ENCODE measurements at places on chromosomes 7 and 10.

GRCh38 chr7:51369746-51370145 lies 53.1 kb upstream of the COBL start:
- DNase-seq, result no peak

DNA sequence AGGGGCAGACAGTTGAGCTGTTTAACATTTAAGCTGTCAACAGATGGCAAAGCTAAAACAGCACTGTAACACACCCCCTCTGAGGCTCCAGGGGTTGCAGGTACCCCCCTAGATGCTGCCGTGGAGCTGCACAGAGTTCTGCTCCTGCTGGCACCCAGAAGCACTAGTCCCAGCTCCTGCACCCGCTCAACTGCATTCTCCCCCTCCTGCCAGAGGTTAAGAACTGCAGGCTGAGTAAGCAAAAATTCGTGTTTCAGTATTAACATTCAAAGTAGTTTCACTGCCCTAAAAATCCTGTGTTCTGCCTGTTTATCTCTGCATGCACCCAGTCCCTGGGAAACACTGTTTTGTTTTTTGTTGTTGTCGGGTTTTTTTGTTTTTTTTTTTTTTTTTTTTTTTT lies 790.8 kb upstream of the KCND2 start:
- no peak for DNase-seq

DNA sequence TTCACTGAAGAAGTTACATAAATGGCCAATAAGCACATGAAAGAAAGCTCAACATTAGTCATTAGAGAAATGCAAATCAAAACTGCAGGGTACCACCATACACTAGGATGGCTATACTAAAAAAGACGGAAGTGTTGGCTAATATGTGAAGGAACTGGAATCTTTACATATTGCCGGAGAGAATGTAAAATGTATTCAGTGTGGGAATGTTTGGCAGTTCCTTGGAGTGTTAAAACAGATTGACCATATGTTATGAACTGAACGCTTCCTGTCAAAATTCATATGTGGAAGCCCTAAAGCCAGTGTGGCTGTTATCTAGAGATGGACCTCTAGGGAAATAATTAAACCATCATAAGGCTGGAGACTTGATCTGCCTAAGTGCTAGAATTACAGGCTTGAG lies 33.1 kb downstream of the SUV39H2 start:
- DNase-seq, result no peak

GRCh38 chr10:97072851-97073665 lies 112.7 kb downstream of the SLIT1 start:
- peak; percentile 81 for DNase-seq

- DNase-seq, result no peak
These were observed 72.5 kb downstream of the EVX1 start for GRCh38 chr7:27315066-27315465.

DNA sequence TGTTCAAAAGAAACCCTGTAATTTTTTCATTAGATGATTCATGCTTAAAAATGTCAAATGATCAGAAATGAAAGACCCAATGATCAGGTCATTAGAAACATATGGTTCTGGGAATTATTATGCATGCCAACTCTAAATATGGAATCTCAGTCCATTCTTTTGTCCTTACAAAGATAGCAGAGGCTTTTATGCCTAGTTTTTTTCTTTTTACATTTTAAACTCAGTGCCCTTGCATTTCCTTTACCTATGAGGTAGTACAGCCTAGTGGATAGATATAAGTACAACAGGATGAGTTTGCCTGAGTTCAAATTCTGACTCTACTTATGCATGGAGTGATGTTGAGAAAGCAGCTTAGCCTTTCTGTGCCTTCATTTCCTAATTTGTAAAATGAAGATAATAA lies 392.9 kb downstream of the SUGCT start:
- no peak for DNase-seq

- DNase-seq, result no peak
These were observed 4.4 kb upstream of the SEMA3C start for GRCh38 chr7:80923211-80923612.

- no peak for DNase-seq
These were observed 89.2 kb upstream of the MKLN1 start for GRCh38 chr7:131238347-131238931.

DNA sequence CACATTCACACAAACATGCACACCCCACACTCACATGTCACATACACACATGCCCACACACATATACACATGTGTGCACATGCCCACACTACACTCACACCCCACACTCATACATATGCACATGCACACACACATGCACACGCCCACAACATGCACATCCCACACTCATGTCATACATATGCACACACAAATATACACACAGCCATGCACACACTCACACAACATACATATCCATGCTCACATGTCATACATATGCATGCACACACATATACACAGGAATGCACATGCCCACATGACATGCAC lies 219.8 kb downstream of the DNAJB6 start:
- no peak for DNase-seq

DNA sequence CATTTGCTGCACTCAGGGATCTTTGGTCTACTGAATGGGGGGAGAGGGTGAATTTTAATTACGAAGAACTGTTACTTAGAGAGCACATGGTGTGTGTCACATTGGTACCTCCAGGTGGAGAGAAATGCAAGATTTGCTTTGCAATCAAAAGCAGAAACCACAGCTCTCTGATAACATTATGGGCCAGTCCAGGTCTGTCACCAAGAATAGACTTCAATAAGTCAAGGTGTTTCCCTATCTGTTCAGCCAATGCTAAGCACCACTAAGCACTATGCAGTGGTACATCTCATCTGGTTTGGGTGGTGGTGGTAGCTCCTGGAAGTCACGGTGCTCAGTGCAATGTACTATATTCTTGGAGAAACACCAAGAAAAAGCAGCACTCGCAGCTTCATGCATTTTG lies 119.6 kb upstream of the AFAP1L2 start:
- no peak for DNase-seq
